Stimulated activated CD8-positive, alpha-beta memory T cell treated with anti-CD3 and anti-CD28 coated beads, Interleukin-15, amount 100 ng/mL, for 1 hour (primary cell): ENCODE measurements at places on chromosomes 2 and 18.

GRCh38 chr2:177771191-177771590 lies 301.4 kb downstream of the PDE11A start:
- DNase-seq, result no peak

- DNase-seq, result no peak
Measured at GRCh38 chr2:18889565-18890332, 300.4 kb upstream of the NT5C1B start.

- no peak for DNase-seq
Measured at GRCh38 chr2:156356014-156356754, 23.7 kb upstream of the NR4A2 start.

GRCh38 chr2:197286805-197287595 lies 23.6 kb downstream of the ANKRD44 start:
- no peak for DNase-seq
